ENCODE measurements at places on chromosomes 2 and 18.

- DNase-seq, result no peak
Observed at GRCh38 chr18:55912071-55912470, 324.1 kb upstream of the TCF4 start.

DNA sequence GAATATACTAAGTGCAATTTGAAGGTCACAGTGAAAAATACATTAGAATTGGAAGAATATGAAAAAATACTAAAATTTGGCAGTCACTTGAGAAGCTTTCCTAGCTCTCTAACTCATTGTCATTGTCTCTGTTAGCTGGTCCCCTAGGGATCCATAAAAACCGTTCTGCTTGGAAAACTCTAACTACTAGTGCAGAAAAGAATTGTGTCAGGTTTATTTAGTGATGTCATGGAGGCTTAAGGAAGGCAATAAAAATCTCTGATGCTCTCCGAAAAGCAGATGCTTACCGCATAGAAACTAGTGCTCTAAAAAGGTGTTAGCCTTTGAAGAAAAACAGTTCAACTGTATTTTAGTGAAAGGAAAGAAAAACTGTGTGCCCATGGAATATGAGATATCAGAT lies 150.1 kb upstream of the DLGAP1 start:
- DNase-seq, result no peak

DNA sequence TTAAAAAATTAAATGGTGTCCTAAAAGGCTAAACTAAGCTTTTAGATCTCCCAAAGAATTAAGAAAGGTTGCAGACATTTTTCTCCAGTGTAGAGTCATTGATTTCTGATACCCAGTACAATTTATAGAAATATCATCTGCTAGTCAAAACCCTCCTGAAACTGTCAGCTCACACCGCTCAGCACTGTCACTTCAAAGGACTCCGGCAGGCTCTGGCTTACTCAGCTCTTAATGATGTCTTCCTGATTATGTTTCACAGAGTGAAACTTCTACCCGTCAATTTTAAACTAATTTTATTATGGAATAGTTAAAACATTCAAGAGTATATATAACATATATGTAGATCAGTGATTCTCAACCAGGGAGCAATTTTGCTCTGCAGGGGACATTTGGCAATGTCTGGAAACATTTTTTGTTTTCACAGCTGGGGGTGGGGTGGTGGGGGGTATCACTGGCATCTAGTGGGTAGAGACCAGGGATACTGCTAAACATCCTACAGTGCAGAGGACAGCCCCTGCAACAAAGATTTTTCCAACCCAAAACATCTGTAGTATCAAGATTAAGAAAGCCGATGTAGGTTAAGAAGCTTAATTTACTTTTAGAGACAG lies 31.6 kb downstream of the CDK15 start:
- peak; percentile 27 for DNase-seq

DNA sequence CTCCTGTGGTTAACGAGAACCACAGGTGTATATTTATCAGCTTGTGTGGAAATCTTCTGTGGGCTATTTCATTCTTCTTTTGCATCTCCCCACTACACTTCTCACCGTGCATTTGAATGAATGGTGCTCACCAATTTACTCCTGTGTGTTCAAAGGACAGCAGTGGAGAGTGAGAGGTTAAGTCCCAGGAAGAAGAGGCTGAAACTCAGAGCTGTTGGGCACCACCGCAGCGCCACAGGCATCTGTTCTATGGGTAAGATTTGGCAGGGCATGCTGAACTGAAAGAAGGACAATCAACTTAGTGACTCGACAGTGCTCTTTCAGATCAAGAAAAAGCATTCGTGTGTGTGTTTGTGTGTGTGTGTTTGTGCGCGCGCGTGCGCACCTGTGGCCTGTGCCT lies 297.9 kb upstream of the SIX2 start:
- no peak for DNase-seq

DNA sequence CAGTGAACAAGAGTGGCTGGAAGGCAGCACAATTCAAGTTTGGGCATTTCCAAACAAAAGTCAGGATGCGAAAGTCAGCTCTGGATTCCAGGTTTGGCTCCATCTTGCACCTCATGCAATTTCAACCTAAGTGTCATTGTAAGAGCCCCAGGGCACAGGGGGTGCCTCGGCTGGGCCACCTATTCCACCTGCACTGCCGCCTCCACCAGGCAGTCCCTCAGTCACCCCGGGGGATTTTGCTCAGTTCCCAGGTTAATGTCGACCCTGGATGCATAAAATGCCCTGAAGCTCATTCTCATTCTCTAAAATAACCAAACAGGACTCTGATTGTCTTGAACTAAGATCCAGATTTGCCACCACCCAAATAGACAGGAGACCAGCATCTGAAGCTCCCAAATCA lies 77.6 kb downstream of the EDAR start:
- no peak for DNase-seq

GRCh38 chr2:108194409-108195132 lies 45.2 kb upstream of the SULT1C3 start:
- no peak for DNase-seq

DNA sequence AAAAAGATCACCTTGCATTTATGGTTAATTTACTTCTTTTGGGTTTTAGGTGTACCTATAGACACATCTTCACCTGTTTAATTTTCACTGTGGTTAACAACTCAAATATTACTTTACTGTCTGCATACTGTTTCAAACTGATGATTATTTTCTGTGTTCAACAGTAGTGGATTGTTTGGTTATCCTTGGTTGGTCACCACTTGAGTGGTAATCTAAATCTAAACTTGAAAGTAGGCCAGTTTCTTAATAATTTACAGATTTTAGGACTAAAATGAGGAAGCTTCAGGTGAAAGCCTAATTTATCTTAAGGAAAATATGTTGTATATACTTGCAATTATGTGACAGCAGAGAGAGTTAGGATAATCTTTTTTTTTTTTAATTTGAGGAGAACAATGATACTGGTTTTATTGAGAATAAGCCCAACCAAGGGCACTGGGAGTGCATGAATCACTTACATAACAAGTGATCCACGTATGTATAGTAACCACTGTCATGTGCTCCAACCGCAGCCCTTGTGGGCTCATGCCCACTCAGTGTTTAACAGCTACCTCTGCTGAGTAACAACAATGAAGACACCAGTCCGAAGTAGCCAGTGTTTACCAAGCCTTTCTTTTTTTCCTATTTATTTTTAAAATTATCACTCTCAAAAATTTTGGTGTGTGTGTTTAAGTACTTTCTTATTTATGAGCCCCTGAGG lies 31.0 kb upstream of the WDSUB1 start:
- no peak for DNase-seq

GRCh38 chr2:107072150-107072940 lies 186.4 kb upstream of the ST6GAL2 start:
- DNase-seq, result no peak

Data from activated CD4-positive, alpha-beta memory T cell treated with anti-CD3 and anti-CD28 coated beads for 36 hours (primary cell).